ENCODE measurements at places on chromosomes 3 and 15.

DNA sequence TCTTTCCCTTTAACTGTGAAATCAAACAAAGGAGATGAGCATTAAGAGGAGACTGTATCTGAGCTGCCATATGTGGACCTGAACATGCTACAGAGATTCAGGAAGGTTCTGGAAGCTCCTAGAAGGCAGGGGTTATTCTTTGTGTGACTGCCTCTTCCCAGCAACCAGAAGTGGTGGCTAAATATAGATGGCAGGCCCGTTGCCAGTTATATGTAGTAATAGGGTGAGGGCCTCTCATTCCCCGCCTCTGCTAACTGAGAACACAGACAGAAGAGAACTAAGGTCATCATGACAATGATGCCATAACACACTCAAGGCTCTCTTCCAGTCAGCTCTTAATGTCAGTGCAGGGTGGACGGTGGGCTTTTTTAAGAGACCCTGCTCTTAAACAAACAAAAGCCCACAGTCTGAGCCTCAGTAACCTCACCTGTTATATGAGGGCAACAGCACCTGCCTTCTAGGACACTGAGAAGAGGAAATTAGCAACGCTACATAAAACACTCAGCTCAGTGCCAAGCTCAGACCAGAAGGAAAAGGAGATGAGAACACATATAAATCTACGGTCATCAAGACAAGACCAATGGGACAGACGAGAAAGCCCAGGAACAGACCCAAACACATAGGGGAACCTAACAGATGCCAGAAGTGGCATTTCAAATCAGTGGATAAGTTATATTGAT, 22.3 kb downstream of the CFAP92 start:
- DNase-seq = peak; percentile 55

GRCh38 chr3:194767446-194768207, 81.9 kb downstream of the FAM43A start:
- no peak for DNase-seq

- DNase-seq = peak; percentile 94
Measured at GRCh38 chr3:196793246-196793645, 53.6 kb downstream of the PAK2 start.

DNA sequence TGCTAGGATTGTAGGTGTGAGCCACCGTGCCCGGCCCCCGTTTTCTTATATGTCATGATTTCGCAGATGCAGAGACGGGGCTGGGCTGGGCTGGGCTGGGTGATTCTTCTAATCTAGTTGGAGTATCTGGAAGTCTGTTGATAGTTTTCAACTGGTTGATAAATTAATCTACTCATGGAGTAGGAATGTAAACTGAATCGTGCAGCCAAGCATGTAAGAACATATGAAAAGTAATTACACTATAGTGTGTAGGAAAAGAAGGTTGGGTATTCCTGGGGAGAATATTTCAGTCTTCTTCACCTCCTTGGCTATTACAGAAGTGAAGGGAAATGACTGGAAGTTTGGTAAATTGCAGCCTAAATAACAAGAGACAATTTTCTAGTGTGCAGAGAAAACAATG, 82.6 kb upstream of the MAGI1 start:
- DNase-seq = peak; percentile 68

GRCh38 chr3:13195374-13195773, 122.1 kb upstream of the IQSEC1 start:
- no peak for DNase-seq

GRCh38 chr15:69990566-69991421, 106.9 kb downstream of the TLE3 start:
- DNase-seq = no peak

GRCh38 chr3:101340591-101340990, 20.2 kb upstream of the IMPG2 start:
- no peak for DNase-seq

- peak; percentile 79 for DNase-seq
Measured at GRCh38 chr3:12501360-12502020, 17.2 kb downstream of the TSEN2 start.

GRCh38 chr15:40241269-40242212, 2.7 kb downstream of the PAK6 start:
- DNase-seq = no peak

DNA sequence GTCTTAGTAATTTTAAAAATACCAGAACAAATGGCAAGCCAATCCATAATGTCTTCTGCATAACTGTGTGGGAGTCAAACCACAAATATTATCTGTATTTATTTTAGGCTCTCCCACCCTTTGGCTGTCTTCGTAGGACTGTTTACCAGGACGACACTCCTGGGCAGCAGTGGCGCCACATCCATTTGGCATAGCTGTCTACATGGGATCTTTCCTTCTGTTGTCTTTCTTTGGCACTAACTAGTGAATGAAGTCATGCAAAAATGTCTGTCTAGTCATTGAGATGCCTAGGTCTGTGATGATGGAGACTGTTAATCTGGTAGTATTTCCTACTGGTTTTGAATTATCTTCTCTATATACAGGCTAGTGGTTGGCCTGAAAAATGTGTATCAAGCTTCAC, 54.0 kb upstream of the CHMP2B start:
- peak; percentile 16 for DNase-seq

GRCh38 chr3:23663661-23664186, 142.0 kb upstream of the UBE2E1 start:
- DNase-seq = no peak

- no peak for DNase-seq
Measured at GRCh38 chr15:47035475-47036406, 681.6 kb upstream of the SEMA6D start.

DNA sequence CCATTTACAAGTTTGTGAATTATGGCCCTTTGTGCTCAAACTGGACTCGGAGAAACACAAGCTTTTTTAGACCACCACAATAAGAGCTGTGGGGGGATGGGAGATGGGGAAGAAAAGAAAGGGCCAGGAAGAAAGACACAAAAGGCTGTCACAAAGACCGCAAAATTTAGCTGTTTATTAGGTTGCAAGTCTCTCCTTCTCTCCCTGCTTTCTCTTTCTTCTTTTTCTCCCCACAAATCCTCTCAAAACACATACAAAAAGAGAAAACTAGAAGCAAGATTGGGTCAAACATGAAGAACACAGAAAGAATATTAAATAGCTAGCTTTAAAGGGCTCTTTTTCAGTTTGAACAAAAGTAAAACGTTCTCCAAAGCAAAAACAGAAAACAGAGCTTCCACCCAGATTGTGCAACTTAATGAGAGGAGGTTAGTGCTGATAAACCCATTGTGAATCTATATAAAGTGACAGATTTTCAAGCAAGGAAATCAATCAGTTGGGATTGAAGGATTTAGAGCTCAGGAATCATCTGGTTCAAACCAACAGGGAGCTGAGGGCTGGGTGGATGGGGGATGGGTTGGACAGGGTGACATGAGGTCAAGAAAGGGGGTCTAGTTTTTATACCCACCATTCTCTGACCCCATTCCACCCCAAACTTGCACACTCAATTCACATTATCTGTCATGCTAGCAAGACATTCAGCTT, 87.3 kb downstream of the DHX30 start:
- DNase-seq = no peak

DNA sequence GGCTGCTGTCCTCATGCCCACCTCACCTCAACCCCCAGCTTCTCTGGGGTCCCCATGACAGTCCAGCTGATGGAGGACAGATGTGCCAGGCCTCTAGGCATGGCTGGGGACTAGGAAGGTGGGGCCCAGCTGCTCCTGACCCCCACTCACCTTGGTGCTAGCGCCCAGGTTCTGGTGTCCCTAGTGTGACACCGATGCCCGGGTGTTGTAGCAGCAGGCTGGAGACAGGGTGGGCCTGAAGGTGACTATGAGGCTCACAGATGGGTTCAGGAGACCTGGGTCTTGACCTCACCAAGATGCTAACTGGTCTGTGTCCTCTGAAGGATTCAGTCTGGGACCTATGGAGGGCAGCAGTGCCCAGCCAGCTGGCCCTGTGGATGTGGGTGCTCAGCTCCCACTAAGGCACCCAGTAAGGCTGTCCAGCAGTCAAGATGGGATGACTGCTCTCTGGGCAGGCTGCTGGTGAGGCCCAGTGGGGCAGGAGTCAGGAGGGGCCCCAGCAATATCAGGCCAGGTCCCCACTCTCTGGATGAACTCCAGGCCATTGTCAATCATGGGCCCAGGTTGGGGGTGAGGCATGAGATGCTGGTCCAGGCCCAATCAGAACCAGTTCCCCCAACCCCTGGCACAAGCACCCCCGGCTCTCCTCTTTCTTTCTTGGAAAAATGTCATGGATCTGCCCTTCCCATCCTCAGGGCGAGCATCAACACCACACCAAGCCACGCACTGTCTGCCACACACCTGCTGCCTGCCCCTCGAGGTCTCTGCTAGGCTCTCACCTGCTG, 33.0 kb downstream of the ALDH1L1 start:
- DNase-seq = no peak

DNA sequence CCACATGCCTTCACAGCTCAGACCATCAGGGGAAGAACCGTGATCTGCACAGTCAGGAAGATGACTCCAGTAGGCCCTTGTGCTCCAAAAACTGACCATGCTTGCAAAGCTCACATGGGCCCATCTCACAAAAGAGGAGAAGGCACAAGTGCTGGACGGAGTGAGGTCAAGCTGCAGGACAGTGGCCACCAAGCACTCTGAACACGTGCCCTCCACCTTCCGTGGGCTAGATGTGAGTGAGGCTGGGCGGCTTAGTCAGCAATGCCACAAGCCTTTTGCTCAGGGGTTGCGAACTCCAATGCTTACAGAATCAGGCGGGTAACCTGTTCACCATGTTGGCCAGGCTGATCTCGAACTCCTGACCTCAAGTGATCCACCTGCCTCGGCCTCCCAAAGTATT, 70.9 kb downstream of the SCN5A start:
- no peak for DNase-seq

DNA sequence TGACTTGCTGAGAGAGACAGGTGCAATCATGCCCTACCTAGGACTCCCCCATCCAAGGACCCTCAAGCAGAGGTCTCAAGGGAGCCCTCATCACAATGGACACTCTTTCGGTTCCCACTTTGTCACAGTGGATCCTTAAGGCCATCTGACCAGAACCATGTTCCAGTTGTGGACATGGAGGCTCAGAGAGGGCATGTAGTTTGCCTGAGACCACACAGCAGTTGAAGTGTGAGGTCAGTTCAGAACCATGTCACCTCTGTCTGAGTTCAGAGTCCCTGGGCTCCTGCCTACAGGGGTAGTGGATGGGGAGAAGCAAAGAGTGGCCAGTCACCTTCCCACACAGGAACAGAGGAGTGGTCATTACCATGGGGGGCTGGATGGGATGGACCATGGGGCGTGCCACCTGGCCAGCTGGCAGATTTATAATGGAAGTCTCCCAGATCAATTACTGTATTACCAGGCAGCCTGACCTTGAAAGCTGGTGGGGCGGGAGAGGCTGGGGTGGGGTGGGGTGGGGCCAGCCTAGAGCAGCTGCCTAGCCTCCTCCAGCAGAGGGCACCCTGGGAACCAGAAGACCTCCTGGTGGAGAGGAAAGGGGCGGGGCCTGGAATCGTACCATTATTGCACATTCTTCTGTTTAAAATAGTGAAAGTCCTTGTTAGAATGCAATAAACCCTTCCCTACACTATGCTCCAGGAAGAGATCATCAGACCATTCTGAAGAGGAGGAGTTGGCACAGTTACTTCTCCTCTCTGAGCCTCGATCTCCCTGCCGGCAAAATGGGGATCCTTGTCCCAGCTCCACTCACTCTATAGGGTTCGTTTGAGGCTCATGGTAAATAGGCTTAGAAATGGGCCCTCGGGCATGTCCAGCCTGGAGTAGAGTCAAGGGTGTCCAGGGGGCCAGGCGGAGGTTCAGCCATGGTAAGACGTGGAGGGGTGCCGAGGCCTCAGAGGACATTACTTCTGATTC, 26.9 kb upstream of the LINGO1 start:
- peak; percentile 64 for DNase-seq

GRCh38 chr15:90097475-90097874, 4.8 kb downstream of the IDH2 start:
- no peak for DNase-seq

GRCh38 chr15:94186770-94187331, 44.5 kb upstream of the MCTP2 start:
- no peak for DNase-seq

- DNase-seq = no peak
Measured at GRCh38 chr3:51828297-51828696, 33.1 kb upstream of the IQCF2 start.

DNA sequence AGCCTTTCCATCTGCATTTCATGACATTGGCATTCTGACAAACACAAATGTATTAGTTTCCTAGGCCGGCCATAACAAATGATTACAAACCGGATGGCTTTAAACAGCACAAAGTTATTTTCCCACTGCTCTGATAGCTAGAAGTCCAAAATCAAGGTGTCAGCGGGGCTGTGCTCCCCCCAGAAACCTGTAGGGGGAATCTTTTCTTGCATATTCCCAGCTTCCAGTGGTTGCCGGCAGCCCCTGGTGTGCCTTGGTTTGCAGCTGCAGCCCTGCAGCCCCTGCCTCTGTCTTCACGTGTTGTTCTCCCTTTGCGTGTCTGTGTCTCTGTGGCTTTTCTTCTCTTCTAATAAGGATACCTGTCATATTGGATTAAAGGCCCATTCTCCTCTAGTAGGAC, 79.0 kb upstream of the CDV3 start:
- peak; percentile 30 for DNase-seq

DNA sequence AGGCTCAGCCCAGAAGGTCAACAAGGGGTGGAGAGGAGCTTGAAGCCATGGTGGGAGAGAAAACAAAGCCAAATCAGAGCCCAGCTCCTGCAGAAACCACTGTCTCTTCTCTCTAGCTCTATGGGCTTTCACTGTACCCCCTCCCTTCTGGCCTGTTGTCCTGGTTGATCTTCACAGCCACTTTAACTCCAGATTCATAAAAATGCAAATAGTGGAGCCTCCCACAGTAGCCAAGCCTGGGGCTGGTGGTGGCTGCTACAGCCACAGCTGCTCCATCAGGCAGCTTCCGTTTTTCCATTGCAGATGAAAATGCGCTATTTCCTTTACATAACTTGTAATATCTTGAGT, 20.7 kb upstream of the CAV3 start:
- no peak for DNase-seq

Measured in iris pigment epithelial cell (primary cell).